ENCODE measurements at places on chromosomes 5 and 9.

GRCh38 chr5:88689668-88690408, 193.1 kb downstream of the MEF2C start:
- peaks cover 7% of the 10 kb centered on the region for H3K4me1 ChIP-seq
- no peak overlapping the region for H3K27ac ChIP-seq
- no peak overlapping the region for H3K4me3 ChIP-seq
- peaks cover 92% of the 10 kb centered on the region for H3K27me3 ChIP-seq
- H3K36me3 ChIP-seq, result no peaks in the 10 kb centered on the region

DNA sequence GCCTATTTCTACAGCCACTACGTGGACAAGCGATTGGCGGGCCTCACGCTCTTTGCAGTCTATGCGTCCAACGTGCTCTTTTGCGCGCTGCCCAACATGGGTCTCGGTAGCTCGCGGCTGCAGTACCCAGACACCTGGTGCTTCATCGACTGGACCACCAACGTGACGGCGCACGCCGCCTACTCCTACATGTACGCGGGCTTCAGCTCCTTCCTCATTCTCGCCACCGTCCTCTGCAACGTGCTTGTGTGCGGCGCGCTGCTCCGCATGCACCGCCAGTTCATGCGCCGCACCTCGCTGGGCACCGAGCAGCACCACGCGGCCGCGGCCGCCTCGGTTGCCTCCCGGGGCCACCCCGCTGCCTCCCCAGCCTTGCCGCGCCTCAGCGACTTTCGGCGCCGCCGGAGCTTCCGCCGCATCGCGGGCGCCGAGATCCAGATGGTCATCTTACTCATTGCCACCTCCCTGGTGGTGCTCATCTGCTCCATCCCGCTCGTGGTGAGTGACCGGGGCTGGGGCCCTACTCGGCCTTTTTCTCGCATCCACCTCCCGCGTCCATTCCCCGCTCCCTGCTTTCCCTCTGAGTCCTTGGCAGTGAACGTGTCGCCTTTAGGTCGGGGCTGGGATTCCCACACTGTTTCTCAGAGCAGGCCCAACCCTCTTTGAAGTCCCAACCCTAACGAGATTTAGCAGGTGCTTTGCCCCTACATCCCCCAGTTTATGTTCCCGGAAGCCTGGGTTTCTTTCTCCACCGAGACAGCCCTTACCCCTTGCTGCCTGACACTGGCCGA, 1.8 kb downstream of the PTGER4 start:
- DNase-seq, result peak; percentile 30
- peaks cover 52% of the 10 kb centered on the region for H3K4me1 ChIP-seq
- peak overlapping the region; percentile 99 for H3K4me3 ChIP-seq
- no peaks in the 10 kb centered on the region for H3K27me3 ChIP-seq
- H3K36me3 ChIP-seq, result peaks cover 63% of the 10 kb centered on the region

DNA sequence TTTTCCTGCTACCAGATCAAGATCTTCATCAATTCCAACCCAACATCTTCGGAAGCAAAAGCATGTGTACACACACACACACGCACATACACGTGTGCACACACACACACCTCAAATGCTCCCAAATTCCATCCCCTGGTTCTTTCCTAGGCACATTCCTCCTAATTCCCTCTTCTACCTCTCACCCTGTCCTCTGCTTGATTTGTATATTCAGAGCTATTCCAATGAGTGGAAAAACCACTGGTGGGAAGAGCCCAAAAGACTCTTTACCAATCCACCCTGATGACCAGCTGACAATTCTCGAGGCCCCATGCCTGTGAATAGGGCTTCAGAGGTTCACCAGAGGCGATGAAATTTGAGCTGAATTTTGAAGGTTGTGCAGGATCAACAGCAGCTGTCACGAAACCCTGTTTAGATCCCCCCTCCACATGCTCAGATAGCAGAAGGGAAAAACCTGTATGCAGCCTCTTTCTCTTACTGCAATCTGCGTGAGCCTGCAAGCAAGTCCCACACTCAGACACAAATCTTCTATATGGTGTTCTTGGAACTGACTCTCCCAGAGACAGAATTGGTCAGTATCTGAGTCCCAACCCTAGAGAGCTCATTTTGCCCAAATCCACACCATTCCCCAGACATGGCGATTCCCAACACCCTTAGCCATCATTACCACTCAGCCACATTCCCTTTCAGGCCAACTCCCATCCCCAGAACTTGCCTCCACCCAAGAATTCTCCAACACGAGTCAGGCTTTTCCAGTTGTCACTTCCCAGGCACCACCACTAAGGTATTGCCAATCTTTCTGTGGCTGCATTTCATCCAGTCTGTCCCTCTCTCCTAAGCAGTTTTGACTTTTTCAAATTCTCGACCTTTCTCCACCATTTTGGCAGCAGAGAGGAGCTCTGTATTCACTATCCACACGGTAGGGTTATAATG, 4.3 kb upstream of the TRIO start:
- H3K4me1 ChIP-seq, result peaks cover 4% of the 10 kb centered on the region
- no peak overlapping the region for H3K27ac ChIP-seq
- no peak for DNase-seq
- H3K27me3 ChIP-seq, result peaks cover 26% of the 10 kb centered on the region
- no peaks in the 10 kb centered on the region for H3K36me3 ChIP-seq

- no peaks in the 10 kb centered on the region for H3K4me1 ChIP-seq
- H3K27ac ChIP-seq, result no peak overlapping the region
- no peaks in the 10 kb centered on the region for H3K27me3 ChIP-seq
- H3K36me3 ChIP-seq, result no peaks in the 10 kb centered on the region
- DNase-seq, result no peak
These were observed 175.8 kb upstream of the KLF9 start for GRCh38 chr9:70590315-70590677.

DNA sequence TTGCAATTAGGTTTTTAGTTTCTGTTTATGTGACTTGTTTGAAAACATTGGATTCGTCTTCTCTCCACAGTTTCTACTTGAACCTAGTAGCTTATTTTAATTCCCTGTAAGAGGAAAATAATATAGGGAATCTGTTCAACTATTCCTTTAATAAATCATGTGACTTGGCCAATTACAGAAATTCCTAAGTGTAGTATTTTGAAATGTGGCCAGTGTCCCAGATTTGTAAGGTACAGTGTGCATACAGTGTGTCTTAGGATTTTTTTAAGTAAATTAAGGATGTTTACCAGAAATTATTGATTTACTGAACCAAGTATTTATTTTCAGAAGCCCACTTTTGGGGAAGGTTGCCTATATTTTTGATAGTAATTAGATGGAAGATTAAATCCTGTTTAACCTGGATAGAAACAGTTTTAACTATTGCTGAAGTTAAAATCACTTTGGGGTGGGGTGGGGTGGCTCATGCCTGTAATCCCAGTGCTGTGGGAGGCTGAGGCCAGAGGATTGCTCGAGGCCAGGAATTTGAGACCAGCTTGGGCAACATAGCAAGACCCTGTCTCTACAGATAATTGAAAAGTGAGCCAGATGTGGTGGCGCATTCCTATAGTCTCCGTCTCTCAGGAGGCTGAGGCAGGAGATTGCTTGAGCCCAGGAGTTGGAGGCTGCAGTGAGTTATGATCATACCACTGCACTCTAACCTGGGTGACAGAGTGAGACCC, 36.9 kb downstream of the G3BP1 start:
- H3K4me1 ChIP-seq, result peaks cover 30% of the 10 kb centered on the region
- H3K4me3 ChIP-seq, result no peak overlapping the region
- H3K27ac ChIP-seq, result no peak overlapping the region
- no peak for DNase-seq

DNA sequence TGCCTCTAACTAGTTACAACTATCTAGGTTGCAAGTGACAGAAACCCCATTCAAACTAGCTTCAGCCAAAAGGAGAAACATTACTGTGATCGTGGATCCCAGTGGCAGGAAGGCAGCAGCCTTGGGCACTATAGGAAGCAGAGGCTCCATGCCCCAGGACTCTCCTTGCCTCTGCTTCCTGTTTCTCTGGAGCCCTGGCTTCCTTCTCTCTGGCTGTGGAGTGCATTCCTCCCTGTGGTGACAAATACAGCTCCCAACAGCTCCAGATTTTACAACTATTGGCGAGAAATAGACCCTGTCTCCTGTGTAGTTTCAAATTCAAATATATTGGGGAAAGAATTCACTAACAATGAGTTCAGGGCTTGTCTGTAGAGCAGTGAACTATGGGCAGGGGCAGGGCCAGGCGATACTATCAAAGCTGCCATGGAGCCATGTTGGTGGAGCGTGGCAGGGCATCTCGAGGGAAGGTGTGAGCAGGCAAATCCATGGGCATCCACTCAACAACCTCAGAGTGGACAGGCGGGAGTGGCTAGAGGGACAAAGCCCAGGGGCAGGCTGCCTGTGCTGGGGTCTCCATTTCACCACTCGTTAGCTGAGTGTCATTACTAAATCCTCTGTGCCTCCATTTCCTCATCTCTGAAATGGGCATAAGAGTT, 189.5 kb downstream of the ERCC6L2 start:
- H3K4me3 ChIP-seq, result no peak overlapping the region
- H3K4me1 ChIP-seq, result peaks cover 14% of the 10 kb centered on the region
- H3K27ac ChIP-seq, result no peak overlapping the region
- H3K36me3 ChIP-seq, result no peaks in the 10 kb centered on the region
- DNase-seq, result no peak
- peaks cover 2% of the 10 kb centered on the region for H3K27me3 ChIP-seq

DNA sequence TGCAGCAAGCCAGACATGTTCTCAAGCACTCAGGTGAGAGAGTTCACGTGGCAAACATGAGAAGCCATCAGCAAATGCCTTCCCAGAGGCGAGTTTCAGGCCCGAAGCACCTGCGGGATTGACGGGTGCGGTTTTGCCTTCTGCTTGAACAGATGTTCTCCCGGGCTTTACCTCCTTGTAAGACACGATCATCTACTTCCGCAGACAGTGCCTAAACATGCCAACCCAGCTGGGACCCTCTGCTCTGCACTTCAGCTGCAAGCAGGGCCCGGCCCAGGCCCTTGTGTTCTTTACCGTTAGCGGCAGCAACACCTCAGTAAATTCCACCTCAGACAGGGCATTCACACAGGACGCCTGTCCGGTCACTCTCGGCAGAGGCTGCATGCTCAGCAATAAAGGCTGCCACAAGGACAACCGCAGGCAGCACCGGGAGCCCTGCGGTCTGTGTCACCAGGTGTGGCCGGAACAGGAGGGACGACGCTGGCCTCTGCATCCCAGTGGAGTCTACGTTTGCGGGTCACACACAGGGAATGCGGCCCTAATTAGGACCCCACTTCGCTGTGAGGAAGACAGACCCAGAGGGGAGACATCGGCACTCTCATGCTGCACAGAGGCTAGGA, 139.6 kb downstream of the ROR2 start:
- H3K4me3 ChIP-seq, result no peak overlapping the region
- H3K27ac ChIP-seq, result no peak overlapping the region
- DNase-seq, result no peak

- H3K27me3 ChIP-seq, result no peaks in the 10 kb centered on the region
- H3K36me3 ChIP-seq, result peaks cover 85% of the 10 kb centered on the region
- peaks cover 25% of the 10 kb centered on the region for H3K4me1 ChIP-seq
- no peak overlapping the region for H3K4me3 ChIP-seq
These were observed 25.9 kb downstream of the MTRR start for GRCh38 chr5:7894860-7895259.

DNA sequence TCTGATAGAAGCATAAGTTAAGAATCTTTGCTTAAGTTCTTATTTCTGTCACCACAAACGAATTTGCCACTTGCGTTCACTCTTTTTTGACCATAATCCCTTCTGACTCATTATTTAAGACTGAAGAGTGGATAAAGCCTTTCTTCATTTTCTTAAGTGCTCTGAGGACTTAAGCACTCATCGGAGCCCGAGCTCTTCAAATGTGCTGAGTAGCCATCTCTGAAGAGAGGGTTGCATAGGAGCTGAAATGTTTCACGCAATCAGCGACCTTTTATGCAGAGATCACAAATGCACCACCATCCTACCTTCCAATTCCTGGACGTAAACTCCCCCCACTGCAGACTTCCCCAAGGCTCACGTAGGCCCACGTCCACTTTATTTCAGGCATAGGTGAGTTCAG, 699.2 kb downstream of the IRX1 start:
- H3K27ac ChIP-seq, result no peak overlapping the region
- H3K4me1 ChIP-seq, result no peaks in the 10 kb centered on the region
- H3K4me3 ChIP-seq, result no peak overlapping the region
- no peak for DNase-seq
- H3K27me3 ChIP-seq, result no peaks in the 10 kb centered on the region

- no peaks in the 10 kb centered on the region for H3K36me3 ChIP-seq
- no peak overlapping the region for H3K4me3 ChIP-seq
- H3K27ac ChIP-seq, result no peak overlapping the region
- DNase-seq, result no peak
- peaks cover 21% of the 10 kb centered on the region for H3K27me3 ChIP-seq
- no peaks in the 10 kb centered on the region for H3K4me1 ChIP-seq
These were observed 88.3 kb downstream of the LHFPL2 start for GRCh38 chr5:78560000-78560855.

DNA sequence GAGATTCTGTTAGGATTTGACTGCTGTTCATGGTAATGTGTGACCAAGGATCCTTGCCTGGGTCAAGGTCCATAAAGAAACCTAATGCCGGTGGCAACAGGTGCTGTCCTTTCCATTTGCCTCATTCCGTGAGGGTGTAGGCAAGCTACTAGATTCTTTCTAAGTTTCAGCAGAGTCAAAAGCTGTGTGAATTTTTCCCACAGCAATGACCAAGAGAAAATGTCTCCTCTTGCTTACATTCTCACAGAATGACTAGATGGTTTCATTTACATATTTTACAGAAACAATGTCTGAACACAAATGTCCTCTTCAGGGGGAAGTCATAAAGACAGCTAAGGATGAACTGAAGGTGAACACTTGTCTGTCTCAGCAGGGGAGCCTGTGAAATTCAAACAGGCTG, 75.3 kb upstream of the SV2C start:
- no peak for DNase-seq
- no peaks in the 10 kb centered on the region for H3K36me3 ChIP-seq
- H3K27me3 ChIP-seq, result peaks cover 4% of the 10 kb centered on the region
- H3K4me1 ChIP-seq, result no peaks in the 10 kb centered on the region
- H3K27ac ChIP-seq, result no peak overlapping the region

DNA sequence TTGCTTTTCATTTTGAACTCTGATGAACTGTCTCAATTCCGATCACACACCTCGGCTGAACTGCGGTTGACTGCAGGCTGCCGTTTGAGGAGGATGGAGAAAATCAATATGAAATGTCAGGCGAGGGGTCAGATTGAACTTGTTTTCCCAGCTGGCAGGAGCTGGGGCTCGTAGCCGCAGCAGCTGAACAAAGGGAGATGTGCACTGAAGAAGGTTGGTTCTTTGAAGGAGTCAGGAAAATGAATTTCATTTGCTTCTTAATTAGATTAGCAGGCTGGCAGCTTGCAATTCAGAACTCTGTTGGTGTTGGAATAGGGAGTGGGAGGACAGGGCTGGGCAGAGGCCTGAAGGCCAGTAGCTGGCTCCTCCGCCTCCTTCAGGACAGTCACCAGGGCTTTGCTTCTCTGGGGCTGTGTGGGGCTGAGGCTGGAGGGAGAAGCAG, 117.4 kb upstream of the GPR151 start:
- H3K4me1 ChIP-seq, result no peaks in the 10 kb centered on the region
- no peak overlapping the region for H3K27ac ChIP-seq
- no peak overlapping the region for H3K4me3 ChIP-seq
- no peaks in the 10 kb centered on the region for H3K36me3 ChIP-seq

- peaks cover 20% of the 10 kb centered on the region for H3K4me1 ChIP-seq
- peak overlapping the region; percentile 46 for H3K27ac ChIP-seq
- peaks cover 5% of the 10 kb centered on the region for H3K36me3 ChIP-seq
- no peak for DNase-seq
These were observed 132.7 kb downstream of the PDE4D start for GRCh38 chr5:59760785-59761348.

- no peaks in the 10 kb centered on the region for H3K27me3 ChIP-seq
These were observed 73.6 kb downstream of the PIP5K1B start for GRCh38 chr9:68778635-68779034.

GRCh38 chr5:100434815-100435214, 100.4 kb upstream of the FAM174A start:
- peaks cover 10% of the 10 kb centered on the region for H3K27me3 ChIP-seq
- H3K4me3 ChIP-seq, result no peak overlapping the region
- no peaks in the 10 kb centered on the region for H3K4me1 ChIP-seq
- H3K36me3 ChIP-seq, result no peaks in the 10 kb centered on the region
